Smooth muscle cell of the brain vasculature (primary cell): ENCODE measurements at places on chromosomes 2 and 18.

DNA sequence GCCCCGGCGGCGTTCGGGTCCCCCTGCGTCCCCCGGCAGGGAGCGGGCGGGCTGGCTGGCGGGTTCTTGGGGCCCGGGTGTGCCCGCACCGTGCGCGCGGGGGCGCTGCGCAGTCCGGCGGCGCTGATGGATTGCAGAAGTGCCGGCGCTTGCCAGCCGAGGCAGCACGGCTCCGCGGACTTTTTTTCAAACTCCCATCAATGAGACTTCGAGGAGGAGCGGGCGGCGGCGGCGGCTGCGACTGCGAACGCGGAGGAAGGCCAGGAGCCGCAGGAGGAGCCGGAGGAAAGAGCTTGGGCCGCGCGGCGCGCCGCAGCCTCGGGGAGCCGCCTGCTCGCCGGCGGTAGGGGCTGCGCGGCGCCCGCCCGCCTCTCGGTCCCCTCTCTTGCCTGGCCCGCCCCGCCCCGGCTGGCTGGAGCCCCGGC, at the start of gene GLI2:
Gene GLI2 (plus strand): TSS at position 123 of the 425 bp plus-strand sequence. CDS start 61,453 bp downstream, outside the sequence.
- DNase-seq = peak; percentile 67

DNA sequence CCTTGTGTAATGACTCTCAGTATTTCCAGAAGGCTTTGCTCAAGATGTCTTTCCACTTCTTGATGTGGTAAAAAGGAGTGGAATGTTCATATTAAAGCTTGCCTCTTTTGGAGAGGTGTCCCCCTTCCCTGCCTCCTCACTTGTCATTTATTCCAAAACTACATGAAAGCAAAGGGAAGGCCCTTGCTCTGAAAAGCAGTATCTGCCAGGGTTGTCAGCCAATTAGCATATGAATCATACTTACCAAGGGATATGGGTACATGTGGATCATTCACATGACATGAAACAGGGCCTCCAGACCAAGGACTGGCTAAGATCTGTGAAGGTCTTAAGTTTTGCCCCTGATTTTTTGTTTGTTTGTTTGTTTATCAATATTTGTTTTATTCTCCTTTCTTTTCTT, 31.3 kb downstream of the ANXA4 start:
- no peak for DNase-seq

GRCh38 chr2:62016957-62017356, 111.5 kb downstream of the COMMD1 start:
- DNase-seq = no peak

DNA sequence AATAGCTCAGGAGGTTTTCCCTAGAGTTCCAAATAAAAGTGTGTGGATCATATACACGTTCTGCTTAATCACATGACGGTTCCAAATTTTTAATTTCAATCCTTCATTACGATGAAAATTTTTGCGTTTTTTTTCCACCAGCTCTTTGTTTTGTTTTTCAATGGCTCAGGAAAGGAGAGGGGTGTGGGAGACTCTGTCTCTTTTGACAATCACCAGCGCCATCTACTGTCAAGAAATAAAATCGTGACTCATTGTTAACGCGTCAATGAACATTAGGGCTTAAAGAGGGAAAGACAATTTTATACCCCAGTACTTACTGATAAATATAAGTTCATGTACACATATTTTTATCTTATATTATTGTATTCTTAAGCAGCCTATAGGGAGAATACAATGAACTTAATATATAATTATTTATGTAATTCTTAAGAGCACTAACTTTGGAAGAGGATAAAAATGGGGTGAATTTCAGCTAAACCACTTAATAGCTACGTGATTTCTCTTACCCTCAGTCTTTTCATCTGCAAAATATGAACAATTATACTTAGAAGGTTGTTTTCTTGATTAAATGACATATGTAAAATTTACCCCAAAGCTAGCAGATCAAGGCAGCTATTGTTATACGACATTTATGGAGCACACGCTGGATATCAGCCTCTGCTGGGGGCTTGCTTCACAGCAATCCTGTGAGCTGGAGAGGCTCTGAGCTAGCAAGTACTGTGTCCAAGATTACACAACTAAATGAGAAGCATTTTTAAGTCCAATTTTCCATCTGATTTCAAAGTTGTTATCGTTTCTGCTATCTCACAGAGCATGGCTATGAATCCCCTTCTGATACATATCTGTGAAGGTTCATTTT, 47.4 kb upstream of the RMDN2 start:
- peak; percentile 23 for DNase-seq
